ENCODE measurements at places on chromosomes 13 and 19.

DNA sequence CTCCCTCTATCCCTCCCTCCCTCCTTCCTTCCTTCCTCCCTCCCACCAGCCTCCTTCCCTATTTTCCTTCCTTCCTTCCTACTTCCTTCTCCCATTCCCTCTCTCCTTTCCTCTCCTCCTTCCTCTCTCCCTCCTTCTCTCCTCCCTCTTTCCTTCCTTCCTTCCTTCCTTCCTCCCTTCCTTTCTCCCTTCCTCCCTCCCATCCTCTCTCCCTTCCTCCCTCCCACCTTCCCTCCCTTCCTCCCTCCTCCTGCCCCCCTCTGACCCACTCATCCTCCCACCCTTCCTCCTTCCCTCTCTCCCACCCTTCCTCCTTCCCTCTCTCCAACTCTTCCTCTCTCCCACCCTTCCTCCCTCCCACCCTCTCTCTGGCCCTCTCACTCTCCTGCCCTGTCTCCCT lies 132.1 kb downstream of the ZNF536 start:
- no peak for DNase-seq

GRCh38 chr13:46296115-46296822 lies 84.5 kb downstream of the LRRC63 start:
- peak; percentile 14 for DNase-seq

- no peak for DNase-seq
Observed at GRCh38 chr13:98494769-98495168, 82.1 kb downstream of the STK24 start.

DNA sequence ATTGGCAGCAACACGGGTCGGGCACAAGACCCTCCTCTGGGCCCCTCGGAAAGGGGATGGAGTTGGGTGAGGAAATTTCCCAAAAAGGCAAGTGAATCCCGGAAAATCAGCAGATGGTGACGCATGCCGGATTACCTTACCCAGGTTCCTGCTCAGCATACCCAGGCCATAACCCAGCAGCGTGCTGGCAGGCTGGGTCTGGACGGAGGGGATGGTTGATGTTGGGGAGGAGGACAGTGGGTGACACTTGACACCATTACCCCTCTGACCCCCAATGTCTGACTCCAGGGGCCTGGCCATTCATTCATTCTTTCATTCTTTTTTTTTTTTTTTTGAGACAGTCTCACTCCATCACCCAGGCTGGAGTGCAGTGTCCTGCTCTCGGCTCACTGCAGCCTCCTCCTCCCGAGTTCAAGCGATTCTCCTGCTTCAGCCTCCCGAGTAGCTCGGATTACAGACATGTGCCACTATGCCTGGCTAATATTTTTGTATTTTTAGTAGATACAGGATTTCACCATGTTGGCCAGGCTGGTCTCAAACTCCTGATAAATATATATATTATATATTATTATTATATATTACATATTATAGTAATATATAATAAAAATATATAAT lies 799 bp downstream of the PVR start:
- peak; percentile 41 for DNase-seq

DNA sequence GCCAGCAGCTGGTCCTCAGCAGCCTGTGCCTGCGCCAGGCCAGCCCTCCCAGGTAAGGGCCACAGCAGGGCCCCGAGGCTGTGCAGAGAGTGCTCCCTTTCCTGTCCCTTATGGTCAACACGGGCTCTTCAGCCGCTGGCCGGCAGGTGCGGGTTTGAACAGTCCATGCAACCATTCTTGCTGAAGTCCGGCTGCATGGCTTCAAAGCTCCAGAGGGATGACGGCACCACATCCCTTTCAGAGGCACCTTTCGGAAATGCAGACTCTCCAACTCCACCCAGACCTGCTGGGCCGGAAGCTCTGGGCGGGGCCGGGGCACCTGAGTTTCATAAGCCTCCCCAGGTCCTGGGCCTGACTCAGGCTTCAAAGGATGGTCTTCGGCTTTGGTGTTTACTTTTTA lies 81.3 kb downstream of the SPACA7 start:
- DNase-seq: no peak

DNA sequence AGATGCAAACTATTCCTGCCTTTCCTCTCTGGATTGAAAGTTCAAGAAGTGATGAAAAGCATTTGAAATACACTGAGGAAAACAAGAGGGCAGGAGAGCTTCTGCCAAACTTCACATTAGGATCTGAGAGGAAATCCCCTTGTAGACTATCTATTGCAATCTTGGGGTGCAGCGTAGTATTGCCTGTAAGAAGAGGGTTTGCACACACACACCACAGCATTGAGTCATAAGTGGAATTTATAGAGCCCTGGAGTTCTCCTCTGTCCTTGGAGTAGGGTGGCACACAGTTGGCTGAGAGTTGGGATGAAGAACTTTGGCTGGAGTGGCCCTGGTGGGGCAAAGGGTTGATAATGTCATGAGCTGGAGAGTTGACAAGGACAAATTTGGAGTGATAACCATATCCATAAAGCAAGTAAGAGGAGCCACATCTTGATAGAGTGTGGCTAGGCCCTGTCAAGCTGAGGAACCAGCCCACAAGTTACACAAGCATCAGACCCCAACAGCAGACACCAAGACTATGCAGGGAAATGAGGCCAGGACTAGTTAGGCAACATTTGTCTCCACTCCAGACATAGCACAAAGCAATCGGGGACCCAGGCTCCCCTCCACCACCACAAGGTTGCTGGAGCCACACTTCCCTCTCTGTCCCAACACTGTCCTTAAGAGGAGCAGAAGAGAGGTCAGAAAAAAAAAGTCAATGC lies 520.9 kb downstream of the KLF5 start:
- no peak for DNase-seq

GRCh38 chr13:112891477-112892401 lies 77.3 kb upstream of the MCF2L start:
- DNase-seq: no peak

DNA sequence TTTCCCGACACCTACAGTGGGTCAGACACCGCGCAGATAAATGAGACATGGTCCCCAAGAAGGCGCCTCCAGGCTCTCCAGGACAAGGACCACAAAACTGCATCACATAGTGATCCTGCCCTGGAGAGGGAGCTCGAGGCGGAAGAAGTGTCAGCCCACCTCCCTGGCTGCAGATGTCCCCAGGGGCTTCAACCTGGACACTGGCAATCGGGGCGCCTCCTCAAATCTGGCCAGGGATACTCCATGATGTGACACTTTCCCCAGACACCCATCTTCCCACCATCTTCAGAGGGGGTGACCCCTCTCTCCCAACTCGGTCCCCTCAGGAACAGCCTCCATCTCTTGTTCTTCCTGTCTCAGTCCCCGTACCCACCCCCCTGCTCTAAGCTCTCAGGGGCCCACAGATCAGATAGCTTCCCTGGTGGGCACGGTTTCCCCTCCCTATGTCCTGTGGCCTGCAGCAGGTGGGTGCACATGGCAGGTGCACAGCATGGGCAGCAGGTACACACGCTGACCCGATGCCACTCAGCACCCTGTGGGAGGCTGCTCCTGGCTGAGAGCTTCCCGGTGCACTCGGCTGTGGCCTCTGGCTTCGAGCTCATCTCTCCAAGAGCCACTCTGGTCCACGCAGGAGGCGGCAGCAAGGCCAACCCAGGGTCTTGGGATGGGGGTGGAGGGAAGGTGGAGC lies 61.2 kb downstream of the PEPD start:
- DNase-seq: no peak

DNA sequence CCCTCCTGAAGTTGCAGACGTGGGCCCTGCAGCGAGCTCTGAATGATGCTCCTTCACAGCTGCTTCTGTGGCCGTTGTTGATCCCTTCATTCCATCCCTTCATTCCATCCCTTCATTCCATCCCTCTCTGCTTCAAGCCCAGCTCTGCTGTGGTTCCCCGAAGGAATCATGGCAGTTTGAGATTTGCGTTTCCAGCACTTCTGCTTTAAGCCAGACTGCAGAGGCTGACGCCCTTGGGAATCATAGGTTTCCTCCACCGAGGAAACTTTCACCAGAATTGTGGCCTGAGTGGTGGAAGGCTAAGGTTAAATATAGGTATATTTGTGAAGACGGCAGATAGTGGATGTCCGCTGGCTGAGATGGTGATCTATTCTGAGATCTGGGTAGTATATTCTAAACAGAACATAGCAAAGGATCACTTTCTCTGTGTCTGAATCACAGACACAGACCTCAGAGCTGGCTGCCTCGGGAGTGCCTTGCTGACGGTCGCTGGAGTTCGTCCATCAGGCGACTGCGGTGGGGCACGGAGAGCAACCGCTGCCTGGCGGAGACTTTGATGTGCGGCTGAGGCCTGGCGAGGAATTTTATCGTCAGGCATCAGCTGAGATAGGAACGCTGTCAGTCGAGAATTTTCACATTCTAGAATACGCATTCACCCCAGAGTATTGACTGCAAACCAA lies 42.8 kb upstream of the DCUN1D2 start:
- no peak for DNase-seq

GRCh38 chr13:30376426-30377311 lies 45.6 kb upstream of the UBE2L5 start:
- no peak for DNase-seq

DNA sequence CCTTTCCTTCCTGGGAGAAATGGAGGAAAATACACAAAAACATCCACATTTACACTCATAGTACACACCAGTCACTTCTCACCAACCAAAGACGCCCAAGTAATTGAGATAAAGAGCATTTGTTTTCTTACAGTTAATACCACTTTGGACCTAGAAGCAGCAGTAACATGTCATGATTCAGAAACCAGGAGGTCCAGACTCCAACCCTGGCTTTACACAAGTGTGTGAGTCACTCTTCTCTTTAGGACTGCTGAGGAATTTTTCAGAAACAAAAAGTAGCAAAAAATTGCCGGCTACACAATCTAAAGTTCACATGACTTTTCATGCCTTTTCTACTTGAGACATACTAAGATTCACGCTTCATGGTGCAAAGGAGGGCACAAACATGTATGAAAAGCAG lies 42.1 kb downstream of the TUBGCP3 start:
- DNase-seq: no peak

GRCh38 chr19:8811315-8812172 lies 20.6 kb downstream of the ZNF558 start:
- no peak for DNase-seq

- no peak for DNase-seq
Observed at GRCh38 chr19:5186293-5187050, 154.1 kb downstream of the PTPRS start.

- DNase-seq: no peak
Observed at GRCh38 chr13:30186634-30187415, 120.5 kb downstream of the KATNAL1 start.

DNA sequence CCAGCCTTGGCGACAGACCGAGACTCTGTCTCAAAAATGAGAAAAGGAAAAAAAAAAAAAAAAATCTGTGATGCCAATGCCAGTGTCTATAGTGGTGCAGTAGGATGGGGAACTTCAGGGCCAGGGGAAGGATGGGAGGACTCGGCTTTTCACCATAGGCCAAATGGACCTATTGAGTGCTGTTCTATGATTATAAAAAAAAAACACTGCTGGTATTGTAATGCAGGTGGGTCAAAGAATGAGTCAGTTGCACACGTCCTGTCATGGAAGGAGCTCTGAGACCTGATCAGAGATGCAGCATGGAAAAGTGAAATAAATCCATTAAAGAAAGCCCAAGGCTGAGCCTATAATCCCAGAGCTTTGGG lies 7.0 kb downstream of the DNAJB1 start:
- DNase-seq: no peak

GRCh38 chr13:33932769-33933406 lies 114.9 kb downstream of the RFC3 start:
- DNase-seq: no peak

- no peak for DNase-seq
Observed at GRCh38 chr13:112161521-112162301, 94.8 kb downstream of the SOX1 start.

DNA sequence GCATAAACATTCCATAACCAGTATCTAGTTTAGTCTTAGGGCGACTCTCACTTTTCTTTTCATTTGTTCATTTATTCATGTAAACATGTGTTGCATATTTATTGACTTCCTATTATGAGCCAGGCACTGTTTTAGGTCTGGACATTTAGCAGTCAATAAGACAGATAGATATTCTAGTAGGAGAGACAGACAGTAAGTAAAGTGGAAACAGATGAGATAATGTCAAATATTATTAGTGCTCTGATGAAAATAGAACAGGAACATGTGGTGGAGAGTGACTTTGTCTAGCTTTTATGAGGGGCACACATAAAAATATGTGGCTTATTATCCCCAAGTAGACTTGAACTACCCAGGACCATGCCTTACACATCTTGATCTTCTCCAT lies 193.0 kb downstream of the NDFIP2 start:
- no peak for DNase-seq

DNA sequence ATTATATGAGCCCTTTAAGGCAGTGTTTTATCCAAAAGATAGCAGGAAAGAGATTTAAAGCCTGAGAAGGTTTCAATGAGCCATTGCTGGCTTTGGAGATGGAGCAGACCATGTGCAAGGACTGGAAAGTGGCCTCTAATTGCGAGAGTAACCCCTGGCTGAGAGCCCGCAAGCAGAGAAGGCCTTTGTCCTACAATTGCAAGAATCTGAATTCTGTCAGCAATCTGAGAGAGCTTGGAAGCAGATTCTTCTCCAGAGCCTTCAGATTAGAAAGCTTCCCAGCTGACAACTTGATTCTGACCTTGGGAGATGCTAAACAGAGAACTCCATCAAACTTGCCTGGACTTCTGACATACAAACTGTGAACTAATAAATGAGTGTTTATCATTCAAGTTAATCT lies 528.7 kb upstream of the KLF12 start:
- DNase-seq: no peak

- DNase-seq: peak; percentile 39
Observed at GRCh38 chr19:48509467-48510194, 2.0 kb downstream of the LMTK3 start.

DNA sequence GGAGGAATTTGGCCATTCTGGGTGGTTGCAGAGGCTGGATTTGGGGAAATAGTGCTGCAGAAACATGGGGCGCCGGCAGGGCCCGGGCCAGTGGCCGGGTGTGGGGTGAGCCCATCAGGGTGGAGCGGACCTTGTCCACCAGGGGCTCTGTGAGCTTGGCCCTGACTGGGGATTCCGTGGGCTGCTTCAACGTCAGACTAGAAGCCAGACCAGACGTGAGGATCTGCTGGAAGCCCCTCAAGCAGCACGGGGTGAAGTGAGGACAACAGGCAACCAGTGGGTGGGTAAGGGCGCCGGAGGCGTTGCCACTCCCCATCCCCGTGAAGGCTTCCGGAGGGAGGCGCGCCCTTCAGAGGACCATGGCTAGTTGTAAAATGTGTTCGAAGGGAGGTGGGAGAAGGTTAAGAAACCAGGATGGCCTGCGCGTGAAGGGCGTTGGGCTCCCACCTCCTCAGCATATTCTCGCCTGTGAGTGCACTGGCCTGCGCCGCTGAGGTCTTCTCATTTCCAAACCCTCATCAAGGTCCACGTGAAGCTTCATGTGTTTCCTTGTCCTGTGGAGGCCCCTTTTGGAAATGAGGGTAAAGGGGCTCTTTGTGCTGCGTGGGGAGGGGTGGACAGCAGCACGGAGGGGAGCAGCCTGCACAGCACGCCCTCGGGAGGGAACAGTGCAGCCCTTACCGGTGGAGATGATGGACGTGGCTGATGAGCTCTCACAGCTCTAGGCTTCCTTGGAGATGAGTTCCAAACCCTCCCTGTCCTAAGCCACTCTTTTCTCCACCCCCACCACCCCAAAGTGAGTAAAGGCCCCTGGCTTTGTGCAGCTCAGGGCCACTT lies 8.3 kb downstream of the TEX29 start:
- DNase-seq: no peak
